ENCODE measurements at places on chromosomes 12 and 14.

DNA sequence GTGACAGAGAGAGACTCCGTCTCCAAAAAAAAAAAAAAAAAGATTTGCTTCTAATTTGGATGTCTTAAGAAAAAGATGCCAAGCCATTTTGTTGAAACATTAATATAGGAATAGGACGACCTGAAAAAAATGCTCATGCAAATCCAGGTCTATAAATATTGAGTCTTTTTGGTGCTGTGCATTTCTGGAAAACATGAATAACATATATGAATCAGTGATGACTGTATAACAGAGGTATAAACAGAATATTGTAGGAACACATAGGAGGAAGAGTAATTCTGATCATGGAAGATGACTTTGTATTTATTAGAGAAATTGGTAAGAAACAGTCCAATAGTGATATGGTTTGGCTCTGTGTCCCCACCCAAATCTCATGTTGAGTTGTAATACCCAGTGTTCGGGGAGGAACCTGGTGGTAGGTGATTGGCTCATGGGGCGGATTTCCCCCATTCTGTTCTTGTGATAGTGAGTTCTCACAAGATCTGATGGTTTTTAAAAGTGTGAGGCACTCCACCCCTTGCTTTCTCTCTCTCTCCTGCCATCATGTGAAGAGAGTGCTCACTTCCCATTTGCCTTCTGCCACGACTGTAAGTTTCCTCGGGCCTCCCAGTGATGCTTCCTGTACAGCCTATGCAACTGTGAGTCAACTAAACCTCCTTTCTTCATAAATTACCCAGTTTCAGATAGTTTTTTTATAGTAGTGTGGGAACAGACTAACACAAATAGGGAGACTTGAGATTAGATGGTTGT is 3.0 kb upstream of the SRSF5 start:
- DNase-seq: no peak

- DNase-seq: no peak
Measured at GRCh38 chr12:105860561-105861207, 278.1 kb downstream of the NUAK1 start.

GRCh38 chr14:61653507-61653906 is 41.8 kb upstream of the HIF1A start:
- no peak for DNase-seq

GRCh38 chr14:52061890-52062289 is 7.0 kb downstream of the NID2 start:
- DNase-seq: no peak

DNA sequence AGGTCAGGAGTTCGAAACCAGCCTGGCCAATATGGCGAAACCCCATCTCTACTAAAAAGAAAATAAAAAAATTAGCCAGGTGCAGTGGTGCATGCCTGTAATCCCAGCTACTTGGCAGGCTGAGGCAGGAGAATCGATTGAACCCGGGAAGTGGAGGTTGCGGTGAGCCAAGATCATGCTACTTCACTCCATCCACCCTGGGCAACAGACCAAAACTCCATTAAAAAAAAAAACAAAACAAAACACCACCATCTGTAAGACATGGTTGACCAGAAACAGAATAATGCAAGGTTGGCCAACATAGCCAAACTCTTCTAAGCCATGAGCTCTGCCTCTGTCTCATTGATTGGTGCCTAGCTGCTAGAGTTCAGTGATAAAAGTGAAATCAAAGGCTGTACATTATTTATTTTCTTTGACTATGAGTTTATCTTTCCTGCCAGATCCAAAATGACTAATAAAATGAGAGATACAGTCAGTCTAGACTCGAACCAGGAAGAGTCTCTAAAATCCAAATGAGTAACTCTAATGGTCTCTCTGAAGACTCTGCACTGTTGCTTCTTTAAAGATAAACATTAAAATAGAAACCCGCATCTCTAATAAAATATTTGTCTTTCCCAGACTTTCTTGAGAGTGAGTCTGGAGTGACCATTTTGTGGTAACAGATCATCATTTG is 404.7 kb downstream of the DAD1 start:
- no peak for DNase-seq

DNA sequence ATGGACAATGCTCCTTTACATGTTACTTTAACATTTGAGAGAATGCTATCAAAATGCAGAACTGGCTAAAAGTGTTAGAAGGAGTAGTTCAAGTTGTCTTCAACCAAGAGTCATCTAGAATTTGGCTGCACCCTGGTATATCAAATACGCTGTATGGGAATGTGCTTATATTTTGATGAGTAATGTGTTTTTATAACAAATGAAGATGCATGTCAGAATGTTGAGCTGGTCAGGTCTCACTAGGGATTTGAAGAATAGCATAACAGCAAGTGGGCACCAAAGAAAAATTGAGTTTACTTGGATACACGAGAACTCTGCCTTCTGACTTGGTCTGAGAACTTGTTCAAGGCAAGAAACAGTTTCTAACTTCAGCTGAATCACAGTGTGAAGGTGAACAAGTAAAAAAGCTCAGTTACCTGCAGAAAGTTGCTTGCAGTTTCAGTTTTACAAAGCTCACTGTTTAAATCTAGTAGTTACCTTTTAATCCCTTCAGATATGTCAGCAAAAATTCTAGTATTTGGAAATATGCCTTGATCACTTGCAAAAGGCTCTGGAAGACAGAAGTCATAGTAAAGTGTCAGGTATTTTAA is 82.3 kb downstream of the PDE3A start:
- DNase-seq: no peak

DNA sequence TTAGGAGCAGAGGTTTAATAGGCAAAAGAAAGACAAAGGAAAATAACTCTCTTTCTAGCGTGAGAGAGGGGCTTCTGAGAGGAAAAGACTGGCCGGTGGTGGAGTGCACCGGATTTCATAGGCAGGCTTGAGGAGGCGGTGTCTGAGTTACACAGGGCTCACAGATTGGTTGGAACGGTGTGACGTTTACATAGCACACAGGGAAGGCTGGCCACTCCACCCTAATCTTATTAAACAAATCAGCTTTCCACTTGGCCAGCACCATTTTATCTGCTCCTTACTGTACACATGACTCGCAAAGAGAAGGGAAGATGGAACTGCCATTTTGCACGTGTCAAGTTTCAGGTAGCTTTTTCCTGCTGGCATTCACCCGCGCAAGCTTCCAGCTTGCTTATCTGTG is 587.7 kb downstream of the RPL10L start:
- no peak for DNase-seq

DNA sequence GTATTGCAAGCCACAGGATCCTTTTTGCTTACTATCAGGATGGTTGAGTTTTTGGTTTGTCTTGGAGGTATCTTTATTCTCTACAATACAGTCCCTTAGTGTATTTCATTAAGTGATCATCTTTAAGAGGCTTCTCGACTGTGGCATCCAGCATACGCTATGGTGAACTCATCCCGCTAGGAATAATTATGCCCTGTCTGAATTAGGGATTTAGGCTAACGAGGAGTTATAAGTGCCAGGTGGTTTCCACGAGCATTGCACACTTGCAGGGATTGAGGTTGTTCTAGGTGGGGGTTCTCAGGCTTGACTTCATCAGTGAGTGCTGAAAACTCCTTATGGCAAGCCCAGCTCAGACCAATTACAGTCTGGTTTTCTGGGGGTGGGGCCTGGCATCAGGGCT is 37.2 kb upstream of the RBM19 start:
- no peak for DNase-seq

- DNase-seq: no peak
Measured at GRCh38 chr12:41731061-41731460, 413.6 kb downstream of the GXYLT1 start.

DNA sequence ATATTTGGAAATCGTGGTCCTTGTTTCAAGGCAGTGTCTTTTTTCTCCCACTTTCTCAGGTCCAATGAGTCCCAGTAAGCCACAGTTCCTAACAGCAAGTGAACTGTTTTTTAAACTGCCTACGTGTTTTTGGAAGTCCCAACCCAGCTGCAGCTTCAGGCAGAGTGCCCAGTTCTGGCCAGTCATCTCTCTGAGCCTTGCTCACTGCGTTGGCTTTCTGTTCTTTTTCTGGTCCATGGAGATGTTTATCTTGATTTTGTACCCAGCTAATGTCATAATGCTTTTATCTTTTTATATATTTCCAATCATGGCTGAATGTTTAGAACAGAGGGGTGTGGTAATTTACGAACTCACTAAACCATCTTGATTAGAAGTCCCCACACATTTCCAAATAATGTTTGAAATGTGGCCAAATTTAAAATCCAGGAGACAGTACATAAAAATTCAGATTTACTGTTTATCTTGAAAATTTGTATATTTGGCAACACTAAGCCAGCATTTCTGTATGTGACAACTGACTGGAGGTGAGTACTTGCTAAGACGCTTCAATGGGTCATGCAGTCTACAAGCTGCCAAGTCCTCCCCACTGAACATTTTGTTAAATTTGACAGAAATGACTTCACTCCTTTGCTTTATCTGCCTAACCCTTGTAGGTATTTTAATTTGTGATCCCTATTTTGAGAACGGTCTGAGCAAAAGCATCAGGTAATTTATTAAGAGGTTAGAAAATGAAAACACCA is 46.1 kb upstream of the OTOGL start:
- DNase-seq: no peak

- DNase-seq: peak; percentile 49
Measured at GRCh38 chr12:120231316-120232011, 30.6 kb upstream of the RPLP0 start.

DNA sequence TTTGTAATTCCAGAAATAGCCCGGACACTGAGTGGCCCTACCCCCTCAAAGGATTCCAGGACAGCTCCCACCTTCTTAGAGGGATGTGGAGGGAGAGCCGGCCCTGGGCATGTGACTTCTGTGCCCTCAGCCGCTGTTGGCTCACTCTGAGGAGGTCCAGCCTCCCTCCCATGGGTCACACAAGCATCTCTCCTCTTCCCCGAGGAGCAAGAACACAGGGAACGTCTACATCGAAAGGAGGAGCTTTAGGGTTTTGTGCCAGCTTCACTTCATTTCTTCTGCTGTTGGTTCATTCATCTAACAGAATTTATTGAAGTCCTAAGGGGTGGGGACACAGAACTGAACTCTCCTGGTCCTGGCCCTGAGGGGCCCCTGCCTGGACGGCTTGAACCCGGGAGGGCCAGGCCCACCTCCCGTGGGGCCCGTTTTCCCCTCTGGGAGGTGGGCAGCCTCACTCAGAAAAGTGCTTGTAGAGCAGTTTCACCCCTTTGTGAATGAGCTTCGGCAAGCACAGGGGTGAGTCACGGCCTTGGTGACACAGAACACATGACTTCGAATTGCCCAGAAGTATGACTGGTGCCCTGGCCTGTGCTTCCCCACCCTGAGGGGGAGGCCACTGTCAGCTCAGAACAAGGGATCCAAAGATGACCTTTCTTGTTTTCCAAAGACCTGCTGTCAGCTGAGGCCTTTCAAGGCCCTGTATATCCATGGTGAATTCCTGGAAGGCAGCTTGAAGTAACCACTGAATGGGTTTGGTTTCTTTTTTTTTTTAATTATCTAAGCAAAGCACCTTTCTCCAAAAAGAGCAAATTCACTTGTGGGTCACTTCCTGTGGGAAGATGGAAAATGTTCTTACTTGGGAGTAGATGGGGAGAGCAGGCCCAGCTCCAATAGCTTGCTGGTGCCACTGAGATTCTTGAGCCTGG is 39.2 kb downstream of the NFKBIA start:
- DNase-seq: peak; percentile 48

DNA sequence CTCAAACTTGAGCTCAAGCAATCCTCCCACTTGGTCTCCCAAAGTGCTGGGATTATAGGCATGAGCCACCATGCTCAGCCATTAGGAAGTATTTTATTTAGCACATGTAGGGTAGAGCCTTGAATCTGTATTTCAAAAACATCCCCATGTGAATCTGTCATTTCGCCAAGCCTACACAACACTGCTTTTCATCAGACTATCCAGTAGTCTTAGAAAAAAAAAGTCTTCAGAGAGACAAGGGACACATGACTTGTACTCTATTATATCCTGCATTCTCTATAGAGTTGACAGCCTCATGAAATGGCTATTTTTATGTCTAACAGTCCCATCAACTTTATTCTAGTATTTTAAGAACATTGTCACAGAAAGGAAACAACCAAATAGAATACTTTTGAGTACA is 35.4 kb downstream of the TM7SF3 start:
- DNase-seq: no peak

- no peak for DNase-seq
Measured at GRCh38 chr14:76146976-76147375, 4.7 kb upstream of the GPATCH2L start.

GRCh38 chr12:125189015-125189414 is 123.8 kb downstream of the AACS start:
- no peak for DNase-seq

GRCh38 chr14:77489041-77489440 is 9.6 kb downstream of the ISM2 start:
- no peak for DNase-seq

- DNase-seq: no peak
Measured at GRCh38 chr12:5692850-5693249, 252.2 kb downstream of the ANO2 start.

DNA sequence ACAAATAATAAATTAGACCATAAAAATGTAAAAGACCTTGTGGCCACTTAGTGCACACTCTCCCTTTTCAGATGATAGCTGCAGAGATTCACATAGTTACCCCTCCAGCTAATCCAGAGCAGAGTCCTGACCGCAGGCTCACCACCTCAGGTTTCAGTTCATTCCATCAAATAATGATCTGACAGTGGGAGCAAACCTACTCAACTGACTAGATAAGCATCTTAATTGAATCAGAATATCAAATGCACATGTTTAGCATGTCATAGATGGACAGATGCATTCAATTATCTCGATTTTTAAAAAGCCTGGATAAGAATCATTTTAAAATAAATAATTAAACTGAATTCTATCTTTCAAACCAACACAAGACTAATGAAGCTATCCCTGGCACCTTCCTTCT is 242.3 kb upstream of the PDZRN4 start:
- no peak for DNase-seq

DNA sequence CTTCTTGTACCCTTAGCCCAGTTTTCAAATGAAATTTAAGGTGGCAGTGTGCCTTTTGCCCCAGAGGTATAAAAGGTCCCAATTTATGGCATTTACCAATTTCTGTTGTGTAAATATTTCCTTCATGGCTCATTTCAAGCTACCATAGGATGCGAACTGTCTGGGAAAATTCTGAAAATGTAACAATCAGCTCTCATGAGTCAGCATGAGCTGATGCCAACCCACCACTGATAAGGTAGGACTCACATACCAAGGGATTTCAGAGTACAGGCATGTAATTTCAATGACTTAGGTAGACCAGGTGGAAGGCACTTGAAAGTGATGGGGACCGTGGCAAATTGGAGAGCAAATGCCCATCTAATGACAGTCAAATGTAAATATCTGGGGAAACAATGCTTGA is 169.5 kb downstream of the TTC8 start:
- DNase-seq: no peak

GRCh38 chr14:105682956-105683570 is 156.7 kb downstream of the TMEM121 start:
- no peak for DNase-seq
